Iris pigment epithelial cell (primary cell): ENCODE measurements at places on chromosomes 7 and 10.

DNA sequence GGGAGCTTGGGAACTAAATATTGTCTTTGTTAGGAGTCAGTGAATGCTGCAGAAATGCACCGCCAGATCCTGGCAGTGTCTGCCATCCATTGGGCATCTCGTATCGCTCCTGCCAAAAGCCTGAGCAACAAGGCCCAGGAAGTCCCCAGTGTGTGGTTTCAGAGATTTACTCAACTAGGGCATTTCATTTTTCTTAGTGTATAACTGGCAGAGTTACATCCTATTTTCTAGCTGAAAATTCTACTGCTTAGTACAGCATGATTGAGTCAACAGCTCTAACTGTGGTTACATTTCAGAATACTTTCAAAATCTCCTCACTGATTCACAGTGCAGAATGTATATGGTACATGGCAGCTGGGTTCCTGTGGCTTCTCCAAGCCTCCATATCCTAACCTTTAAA, 95.8 kb upstream of the CREB5 start:
- peak; percentile 32 for DNase-seq

DNA sequence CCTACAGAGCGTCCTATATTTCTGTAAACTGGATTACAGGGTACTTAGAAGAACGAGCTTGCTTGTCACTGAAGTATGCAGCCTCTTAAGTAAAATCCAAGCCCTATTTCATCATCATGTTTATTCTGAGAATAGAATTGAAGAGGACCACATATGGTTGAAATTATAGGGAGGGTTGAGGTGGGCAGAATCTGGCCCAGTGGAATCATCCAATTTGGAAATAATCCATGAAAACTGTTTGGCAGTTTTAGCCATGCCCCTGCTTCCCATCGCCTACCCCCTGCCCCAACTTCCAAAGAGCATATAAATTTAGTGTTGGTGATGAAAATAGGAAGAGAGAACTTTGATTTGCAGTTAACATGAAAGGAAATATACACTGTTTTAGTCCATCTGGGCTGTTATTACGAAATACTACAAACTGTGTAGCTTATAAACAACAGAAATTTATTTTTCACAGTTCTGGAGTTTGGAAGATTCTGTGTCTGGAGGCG, 150.4 kb downstream of the PRKG1 start:
- DNase-seq = peak; percentile 83

- peak; percentile 45 for DNase-seq
Observed at GRCh38 chr7:12685550-12685949, 1.9 kb upstream of the ARL4A start.

DNA sequence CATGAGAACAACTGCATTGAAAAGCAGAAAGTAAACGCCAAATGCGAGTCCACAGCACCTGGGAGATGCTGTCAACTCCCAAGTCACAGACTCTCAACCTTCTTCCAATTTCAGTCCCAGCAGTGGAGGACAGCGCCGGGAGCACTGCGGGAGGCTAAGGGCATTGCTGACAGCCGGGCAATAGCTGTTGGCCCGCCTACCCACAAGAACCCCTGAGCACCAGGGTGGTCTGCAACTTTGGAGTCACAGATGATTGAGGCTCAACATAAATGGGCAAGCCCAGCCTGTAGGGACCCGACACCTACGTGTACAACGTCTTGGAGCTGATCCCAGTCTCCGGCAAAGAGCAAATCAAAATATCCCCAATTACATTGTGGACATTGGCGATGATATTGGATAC, 262.9 kb downstream of the TCERG1L start:
- no peak for DNase-seq

DNA sequence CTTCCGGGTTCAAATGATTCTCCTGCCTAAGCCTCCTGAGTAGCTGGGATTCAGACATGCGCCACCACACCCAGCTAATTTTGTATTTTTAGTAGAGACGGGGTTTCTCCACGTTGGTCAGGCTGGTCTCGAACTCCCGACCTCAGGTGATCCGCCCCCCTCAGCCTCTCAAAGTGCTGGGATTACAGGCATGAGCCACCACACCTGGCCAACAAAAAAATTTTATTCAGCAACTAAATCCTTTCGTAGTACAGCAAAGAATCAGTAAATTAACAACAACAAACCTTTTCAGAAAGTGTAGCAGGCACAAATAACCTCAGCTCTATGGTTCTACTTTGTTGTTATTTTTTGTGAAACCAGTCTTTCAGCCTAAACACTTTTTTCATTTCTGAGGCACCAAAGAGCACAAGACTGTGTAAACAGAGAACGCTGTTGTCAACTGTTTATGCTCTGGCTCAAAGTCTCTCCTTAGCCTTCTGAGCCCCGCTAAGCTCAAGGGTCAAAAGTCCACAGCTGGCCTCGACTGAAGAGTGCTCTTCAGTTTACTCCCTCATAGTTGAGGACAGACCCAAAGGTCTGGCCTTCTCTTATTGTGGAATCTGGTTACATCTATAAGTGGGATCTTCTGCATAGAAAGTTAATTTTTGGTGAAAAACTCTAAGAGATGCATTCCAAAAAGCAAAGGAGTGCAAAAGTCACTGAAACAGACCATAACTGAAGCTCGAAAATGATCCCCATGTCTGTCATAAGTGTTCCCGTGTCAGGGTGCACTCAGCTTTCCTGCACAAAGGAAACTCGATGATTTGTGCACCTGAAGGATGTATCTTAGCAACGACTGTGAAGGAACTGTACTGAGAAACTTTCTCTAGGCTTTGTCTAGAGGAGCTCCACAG, 24.6 kb upstream of the DDX50 start:
- DNase-seq = peak; percentile 52

- DNase-seq = no peak
Observed at GRCh38 chr10:128710098-128710797, 584.0 kb upstream of the MKI67 start.

DNA sequence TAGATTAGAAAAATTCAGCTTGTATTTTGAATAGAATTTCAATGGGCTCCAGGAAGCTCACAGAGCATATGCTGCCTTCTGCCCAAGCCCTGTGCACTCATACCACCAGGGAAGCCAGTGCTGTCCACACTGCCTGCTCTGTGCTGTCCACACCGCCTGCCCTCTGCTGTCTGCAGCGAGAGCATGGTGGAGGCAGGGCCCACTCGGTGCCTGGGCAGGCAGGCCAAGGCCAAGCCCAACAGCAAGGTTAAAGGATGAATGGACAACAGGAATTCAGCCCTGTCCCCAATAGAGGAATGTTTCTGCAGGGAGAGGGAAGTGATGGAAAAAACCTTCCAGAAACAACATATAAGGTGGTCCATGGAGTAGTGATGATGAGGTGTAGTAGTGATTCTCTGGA, 146.8 kb downstream of the GFRA1 start:
- DNase-seq = no peak

GRCh38 chr7:132328047-132328620, 248.1 kb downstream of the PLXNA4 start:
- DNase-seq = no peak

GRCh38 chr10:127886371-127887051, 6.2 kb downstream of the CLRN3 start:
- no peak for DNase-seq

DNA sequence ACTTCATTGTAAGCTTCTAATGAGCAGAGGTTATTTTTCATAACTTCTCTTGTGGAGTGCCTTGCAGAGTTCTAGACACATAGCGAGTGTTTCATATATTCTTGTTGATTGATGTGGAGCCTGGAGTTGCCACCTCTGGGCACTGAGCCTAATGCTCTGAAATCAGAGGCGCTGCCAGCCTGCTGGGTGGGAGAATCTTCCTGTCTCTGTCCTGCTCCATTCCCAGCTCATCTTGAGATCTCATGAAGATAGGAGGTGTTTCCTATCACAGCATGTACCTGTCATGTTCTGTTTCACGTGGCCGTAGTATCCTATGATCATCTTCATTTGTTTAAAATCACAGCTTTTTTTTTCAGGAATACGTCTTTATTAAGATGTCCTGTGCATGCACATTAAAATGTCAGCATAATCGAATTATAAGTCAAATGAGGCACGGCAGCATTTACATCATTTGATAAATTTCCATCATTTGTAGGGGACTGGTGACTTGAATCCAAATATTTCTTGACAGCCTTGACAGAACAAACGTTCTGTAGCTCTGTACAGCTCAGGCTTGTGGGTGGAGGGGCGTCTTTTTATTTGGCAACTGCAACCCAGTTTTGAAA, 393.0 kb downstream of the PHTF2 start:
- no peak for DNase-seq

DNA sequence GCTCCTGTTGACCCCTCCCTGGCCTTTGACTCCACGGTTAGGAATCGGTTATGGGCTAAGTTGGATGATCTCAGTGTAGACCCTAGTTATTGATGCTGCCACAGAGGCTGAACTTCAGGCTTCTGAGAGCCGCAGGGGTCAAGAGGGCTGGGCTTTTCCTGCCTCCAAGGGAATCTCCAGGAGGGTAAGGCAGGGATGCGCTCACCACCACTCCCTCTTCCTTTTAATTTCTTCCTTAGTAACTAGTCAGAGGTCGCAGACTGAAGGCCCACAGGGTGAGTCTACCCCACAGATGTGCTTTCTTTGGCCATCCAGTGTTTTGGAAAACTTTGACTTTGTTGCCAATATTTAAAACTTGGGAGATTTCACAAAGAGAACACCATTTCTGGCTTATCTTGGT, 151.0 kb upstream of the TCF7L2 start:
- no peak for DNase-seq

GRCh38 chr10:128723631-128724205, 597.5 kb upstream of the MKI67 start:
- DNase-seq = no peak

GRCh38 chr7:150806863-150807262, 6.3 kb downstream of the TMEM176A start:
- DNase-seq = no peak

DNA sequence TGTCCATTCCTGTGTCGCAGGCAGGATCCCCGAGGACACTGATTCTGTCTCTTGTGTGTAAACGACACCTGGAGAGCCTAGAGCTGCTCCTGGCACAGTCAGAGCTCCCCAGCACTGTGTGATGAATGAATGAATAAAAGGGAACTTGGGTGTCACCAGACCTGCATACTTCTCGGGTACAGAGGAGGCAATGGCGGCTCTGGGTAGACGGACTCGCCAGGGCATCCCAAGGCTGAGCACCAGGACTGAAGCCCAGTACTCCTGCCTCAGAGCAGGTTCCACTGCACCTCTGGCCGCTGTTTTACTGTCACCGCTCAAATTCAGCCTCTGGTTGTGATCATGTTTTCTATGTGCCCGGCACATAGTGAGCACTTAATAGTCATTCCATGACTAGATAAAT, 255.8 kb downstream of the GLRX3 start:
- no peak for DNase-seq

DNA sequence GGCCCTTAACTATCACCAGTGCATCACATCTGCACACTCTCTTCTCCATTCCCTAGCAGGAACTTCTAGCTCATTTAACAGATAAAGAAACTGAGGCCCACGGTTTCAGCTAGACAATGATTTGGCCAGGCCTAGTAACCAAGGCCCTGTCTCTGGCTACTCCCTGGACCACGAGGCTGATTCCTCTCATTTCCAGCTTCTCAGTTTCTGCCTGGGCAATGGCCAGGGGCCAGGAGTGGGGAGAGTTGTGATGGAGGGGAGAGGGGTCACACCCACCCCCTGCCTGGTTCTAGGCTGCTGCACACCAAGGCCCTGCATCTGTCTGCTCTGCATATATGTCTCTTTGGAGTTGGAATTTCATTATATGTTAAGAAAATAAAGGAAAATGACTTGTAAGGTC, 13.5 kb downstream of the AQP1 start:
- no peak for DNase-seq

DNA sequence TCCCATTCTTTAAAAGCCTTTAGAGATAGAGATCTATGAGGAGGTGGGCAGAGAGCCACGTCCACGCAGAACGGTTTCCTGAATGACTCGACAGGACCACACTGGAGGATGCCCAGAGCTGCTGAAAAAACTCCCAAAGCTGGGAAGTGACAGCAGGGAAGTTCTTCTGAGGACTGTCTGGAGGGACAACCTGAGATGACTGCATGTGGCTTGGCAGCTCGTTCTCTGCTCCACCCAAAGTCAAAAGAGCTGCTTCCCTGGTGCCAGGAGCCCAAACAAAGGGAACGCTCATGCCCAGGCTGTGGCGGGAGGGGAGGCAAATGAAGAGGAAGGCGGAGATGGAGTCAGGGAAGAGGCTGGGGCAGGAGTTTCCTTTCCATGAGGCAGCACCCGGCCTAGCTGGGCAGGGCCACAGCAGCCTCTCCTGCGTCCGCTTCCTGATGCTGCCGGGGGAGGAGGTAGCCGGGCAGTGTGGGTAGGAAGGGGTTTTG, 95.4 kb downstream of the CCDC3 start:
- no peak for DNase-seq

GRCh38 chr10:47367646-47368045, 16.4 kb downstream of the ZNF488 start:
- no peak for DNase-seq

GRCh38 chr10:36345807-36346206, 703.7 kb upstream of the FZD8 start:
- DNase-seq = peak; percentile 31

DNA sequence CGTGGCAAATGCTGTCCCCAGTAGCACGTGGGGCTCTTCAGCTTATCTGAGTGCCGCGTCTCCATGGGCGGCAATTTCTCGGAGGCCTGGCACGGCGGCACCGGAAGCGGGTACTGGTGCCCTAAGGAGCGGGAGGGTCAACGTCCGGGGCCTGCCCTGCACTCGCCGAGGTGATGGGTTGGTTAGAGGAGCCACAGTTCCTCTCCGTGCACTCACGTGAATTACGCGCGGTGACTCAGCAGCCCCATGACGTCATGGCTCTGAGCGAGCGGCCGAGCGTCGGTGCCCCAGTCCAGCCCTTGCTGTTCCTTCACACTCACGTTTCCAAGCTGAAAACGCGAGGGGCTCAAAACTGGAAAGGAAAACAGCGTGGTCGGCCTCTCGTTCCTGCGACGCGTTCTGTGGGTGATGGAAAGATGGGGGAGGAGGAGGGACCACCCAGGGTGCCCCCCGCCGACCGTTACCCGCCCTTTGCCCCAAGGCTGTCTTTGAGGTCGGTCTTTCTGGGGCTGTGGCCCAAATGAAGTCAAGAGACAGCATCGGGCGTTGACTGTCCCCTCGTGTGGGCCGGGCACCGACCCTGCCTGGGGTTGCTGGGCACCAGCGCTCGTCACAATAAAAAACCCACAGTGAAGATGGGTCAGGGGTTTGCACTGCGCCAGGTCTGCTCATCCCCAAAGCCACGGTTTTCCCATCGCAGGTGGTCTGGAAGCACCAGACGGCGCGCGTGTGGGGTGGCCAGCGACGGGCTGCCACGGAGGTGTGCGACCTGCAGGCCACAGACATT, 70.4 kb upstream of the CFAP46 start:
- no peak for DNase-seq

DNA sequence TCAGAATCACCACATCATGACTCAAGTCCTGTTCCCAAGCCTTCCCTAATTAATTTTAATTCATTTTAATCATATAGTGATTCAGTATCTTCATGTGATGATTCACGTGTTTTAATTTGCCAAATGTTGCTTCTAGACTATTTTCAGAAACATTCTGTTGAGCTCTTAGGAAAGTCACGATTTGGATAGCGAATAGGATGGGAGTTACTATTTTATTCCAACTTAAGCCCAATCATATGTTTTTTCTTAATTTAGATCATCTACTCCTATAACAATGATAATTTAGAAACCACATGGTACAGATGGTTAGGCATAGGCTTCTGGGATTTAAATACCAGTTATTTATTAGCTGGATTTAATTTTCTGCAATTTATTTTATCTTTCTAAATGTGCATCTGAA, 49.1 kb downstream of the RAPGEF5 start:
- no peak for DNase-seq

GRCh38 chr10:110488940-110489339, 8.8 kb upstream of the DUSP5 start:
- DNase-seq = no peak
